Effector memory CD4-positive, alpha-beta T cell (primary cell): ENCODE measurements at places on chromosomes 7 and 10.

DNA sequence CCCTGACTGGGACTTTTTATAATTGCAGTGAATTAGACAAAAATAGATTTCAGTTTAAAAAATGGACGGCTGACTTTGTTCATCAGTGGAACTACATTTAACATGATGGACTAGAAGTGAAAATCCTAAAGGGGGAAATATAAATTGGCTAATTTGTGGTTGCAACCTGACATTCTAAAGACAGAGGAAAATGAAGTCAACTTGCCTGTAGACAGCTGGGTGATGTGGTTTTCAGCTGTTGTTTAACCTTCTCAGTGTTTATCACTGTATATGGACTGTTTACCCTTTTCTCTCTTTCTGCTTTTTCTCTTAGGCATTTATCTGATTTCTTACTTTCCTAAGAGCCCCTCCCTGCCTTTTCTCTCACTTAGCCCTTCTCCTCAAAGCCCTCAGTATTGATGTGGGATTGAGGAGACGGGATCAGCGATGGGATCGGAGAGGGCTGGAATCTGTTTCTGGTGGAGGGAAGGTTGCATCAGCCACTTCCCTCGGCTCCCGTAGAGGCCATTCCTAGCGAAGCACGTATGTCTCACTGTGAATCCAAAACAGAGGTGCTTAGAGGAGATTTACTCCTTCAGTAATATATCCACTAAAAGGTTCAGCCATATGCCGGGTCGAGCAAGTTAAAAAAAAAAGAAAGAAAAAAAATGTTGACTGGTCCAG is 109.0 kb upstream of the KLF6 start:
- no peak overlapping the region for H3K4me3 ChIP-seq
- DNase-seq, result no peak

GRCh38 chr7:105502173-105502572 is 19.9 kb downstream of the PUS7 start:
- DNase-seq, result no peak
- H3K27me3 ChIP-seq, result no peaks in the 10 kb centered on the region
- no peak overlapping the region for H3K4me3 ChIP-seq
- H3K36me3 ChIP-seq, result no peaks in the 10 kb centered on the region

GRCh38 chr7:48525736-48526732 is 354.8 kb downstream of the ABCA13 start:
- no peak for DNase-seq

- H3K36me3 ChIP-seq, result no peaks in the 10 kb centered on the region
- no peaks in the 10 kb centered on the region for H3K27me3 ChIP-seq
- no peak overlapping the region for H3K4me3 ChIP-seq
- no peaks in the 10 kb centered on the region for H3K4me1 ChIP-seq
- DNase-seq, result no peak
Observed at GRCh38 chr10:78291722-78292121, 258.1 kb downstream of the RPS24 start.

DNA sequence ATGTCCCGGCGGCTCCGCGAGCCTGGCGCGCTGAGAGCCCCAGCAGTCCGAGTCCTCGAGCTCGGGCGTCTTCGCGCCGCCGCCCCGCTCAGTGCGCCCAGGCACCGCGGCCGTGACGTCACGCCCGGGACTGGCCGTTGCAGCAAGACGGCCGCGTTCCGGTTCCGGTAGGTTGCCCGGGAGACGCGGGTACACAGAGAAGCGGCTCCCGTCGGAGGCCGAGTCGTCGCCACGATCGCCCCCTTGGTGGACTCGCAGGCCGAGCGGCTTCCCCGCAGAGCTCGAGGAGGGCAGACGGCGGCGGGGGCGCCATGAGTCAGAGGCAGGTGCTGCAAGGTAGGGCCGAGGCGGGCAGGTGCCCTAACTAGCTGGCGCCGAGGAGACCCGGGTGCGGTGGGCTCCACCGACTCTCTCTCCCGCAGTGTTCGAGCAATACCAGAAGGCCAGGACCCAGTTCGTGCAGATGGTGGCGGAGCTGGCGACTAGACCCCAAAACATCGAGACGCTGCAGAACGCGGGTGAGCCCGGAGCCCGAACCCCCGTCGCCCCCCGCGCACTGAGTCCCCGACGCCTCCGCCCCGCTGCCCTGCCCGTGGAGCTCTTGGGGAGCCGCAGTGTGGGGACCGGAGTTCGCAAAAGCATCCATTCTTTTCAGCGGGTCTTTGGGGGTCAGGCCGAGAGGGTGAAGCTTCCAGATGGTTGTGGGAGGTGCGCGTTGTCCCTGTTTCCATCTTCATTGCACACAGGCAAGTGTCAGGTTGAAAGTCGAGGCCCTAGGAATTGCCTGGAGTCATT is at the start of gene SPAG6:
Gene SPAG6 (plus strand): TSS at position 196 of the 795 bp plus-strand sequence. CDS start 116 bp downstream, at position 312.
- no peak within 1 kb of the TSS for H3K27ac ChIP-seq
- peaks cover 9% of the 10 kb centered on the region for H3K4me1 ChIP-seq
- H3K36me3 ChIP-seq, result no peaks in the 10 kb centered on the region
- H3K4me3 ChIP-seq, result no peak within 1 kb of the TSS

GRCh38 chr7:45601094-45601493 is 26.9 kb downstream of the ADCY1 start:
- no peak overlapping the region for H3K27ac ChIP-seq
- H3K36me3 ChIP-seq, result no peaks in the 10 kb centered on the region
- no peaks in the 10 kb centered on the region for H3K4me1 ChIP-seq

DNA sequence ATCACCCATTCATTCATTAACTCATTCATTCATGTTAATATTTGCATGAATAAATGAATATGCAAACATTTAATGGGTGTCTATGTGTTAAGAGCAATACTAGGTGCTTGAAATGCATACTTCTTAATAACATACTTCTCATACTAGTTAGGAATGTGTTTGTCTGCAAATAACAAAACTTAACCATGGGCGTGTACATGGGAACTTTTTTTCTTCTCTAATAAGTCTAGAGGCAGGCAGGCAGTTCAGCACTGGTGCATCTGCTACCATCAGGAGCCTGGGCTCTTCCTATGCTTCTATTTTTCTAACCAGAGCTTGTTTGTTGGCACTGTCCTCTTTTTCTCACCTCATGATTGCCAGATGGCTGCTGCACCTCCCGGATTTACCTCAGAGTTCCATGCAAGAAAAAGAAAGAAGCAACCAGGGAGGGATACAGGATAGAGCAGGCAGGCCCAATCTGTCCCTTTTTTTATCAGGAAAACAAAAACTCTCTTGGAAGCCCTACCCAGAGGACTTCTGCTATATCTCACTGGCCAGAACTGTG is 22.7 kb downstream of the CDHR3 start:
- H3K4me3 ChIP-seq, result no peak overlapping the region
- H3K27ac ChIP-seq, result no peak overlapping the region
- no peak for DNase-seq
- H3K27me3 ChIP-seq, result no peaks in the 10 kb centered on the region
- no peaks in the 10 kb centered on the region for H3K4me1 ChIP-seq

DNA sequence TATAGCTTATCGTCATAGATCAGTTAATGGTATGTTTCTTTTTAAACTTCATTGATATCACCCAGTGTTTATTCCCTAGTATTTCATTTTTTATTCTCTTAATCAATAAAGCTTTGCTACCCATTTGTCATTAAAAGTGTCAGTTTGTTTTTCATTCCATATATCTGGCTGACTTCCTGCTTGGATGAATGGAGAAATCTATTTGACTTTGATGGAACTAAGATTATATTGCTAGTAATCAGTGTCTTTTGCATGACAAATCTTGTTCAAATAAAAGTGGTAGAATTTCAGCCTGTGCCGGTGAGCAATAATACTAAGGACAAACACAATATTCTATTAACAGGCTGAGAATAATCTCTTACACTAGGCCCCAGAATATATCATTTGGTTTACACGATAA is 203.3 kb downstream of the SEC23IP start:
- no peaks in the 10 kb centered on the region for H3K4me1 ChIP-seq
- H3K27ac ChIP-seq, result no peak overlapping the region
- no peak overlapping the region for H3K4me3 ChIP-seq
- no peaks in the 10 kb centered on the region for H3K27me3 ChIP-seq
- DNase-seq, result no peak
- no peaks in the 10 kb centered on the region for H3K36me3 ChIP-seq

DNA sequence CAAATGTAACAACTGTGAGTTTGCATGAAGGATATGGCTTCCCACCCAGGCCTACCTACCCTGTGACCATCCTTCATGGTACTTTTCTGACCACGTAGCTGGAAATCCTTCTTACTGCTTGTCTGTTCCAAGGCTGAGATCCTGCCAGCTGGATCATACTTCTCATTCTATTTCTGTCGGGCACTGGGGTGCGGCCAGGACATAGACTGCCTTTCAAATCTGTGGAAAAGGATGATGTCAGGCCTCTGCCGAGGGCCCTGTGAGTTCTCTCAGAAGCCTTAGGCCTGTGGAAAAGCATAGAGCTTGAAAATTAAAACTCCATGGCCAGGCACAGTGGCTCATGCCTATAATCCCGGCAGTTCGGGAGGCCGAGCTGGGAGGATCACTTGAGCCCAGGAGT is 10.0 kb downstream of the VWC2 start:
- H3K27ac ChIP-seq, result no peak overlapping the region
- no peak overlapping the region for H3K4me3 ChIP-seq
- no peaks in the 10 kb centered on the region for H3K27me3 ChIP-seq
- DNase-seq, result no peak
- no peaks in the 10 kb centered on the region for H3K36me3 ChIP-seq
- no peaks in the 10 kb centered on the region for H3K4me1 ChIP-seq

GRCh38 chr7:118696879-118697278 is 472.4 kb downstream of the ANKRD7 start:
- no peak overlapping the region for H3K27ac ChIP-seq
- H3K36me3 ChIP-seq, result no peaks in the 10 kb centered on the region
- H3K4me1 ChIP-seq, result no peaks in the 10 kb centered on the region
- no peaks in the 10 kb centered on the region for H3K27me3 ChIP-seq
- DNase-seq, result no peak
- no peak overlapping the region for H3K4me3 ChIP-seq

- no peaks in the 10 kb centered on the region for H3K27me3 ChIP-seq
- H3K4me3 ChIP-seq, result no peak overlapping the region
- DNase-seq, result no peak
Observed at GRCh38 chr10:118939211-118940007, 90.1 kb upstream of the NANOS1 start.

GRCh38 chr7:17357952-17358351 is 59.5 kb downstream of the AHR start:
- H3K27me3 ChIP-seq, result no peaks in the 10 kb centered on the region
- H3K36me3 ChIP-seq, result no peaks in the 10 kb centered on the region
- no peaks in the 10 kb centered on the region for H3K4me1 ChIP-seq

GRCh38 chr10:67971311-67971710 is 86.9 kb downstream of the SIRT1 start:
- H3K4me1 ChIP-seq, result no peaks in the 10 kb centered on the region
- no peaks in the 10 kb centered on the region for H3K27me3 ChIP-seq
- no peak overlapping the region for H3K4me3 ChIP-seq
- H3K27ac ChIP-seq, result no peak overlapping the region

DNA sequence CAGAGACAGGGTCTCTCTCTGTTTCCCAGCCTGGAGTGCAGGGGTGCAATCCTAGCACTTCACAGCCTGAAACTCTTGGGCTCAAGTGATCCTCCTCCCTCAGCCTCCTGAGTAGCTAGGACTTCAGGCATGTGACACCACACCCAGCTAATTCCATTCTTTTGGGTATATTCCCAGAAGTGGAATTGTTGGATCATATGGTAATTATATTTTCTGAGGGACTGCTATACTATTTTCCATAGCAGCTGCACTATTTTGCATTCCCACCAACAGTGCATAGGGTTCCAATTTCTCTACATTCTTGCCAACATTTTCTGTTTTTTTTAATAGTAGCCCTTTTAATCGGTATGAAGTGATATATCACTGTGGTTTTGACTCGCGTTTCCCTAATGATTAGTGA is 30.0 kb upstream of the RAB11FIP2 start:
- H3K27ac ChIP-seq, result no peak overlapping the region
- DNase-seq, result no peak
- H3K36me3 ChIP-seq, result no peaks in the 10 kb centered on the region
- no peaks in the 10 kb centered on the region for H3K4me1 ChIP-seq
- H3K4me3 ChIP-seq, result no peak overlapping the region

DNA sequence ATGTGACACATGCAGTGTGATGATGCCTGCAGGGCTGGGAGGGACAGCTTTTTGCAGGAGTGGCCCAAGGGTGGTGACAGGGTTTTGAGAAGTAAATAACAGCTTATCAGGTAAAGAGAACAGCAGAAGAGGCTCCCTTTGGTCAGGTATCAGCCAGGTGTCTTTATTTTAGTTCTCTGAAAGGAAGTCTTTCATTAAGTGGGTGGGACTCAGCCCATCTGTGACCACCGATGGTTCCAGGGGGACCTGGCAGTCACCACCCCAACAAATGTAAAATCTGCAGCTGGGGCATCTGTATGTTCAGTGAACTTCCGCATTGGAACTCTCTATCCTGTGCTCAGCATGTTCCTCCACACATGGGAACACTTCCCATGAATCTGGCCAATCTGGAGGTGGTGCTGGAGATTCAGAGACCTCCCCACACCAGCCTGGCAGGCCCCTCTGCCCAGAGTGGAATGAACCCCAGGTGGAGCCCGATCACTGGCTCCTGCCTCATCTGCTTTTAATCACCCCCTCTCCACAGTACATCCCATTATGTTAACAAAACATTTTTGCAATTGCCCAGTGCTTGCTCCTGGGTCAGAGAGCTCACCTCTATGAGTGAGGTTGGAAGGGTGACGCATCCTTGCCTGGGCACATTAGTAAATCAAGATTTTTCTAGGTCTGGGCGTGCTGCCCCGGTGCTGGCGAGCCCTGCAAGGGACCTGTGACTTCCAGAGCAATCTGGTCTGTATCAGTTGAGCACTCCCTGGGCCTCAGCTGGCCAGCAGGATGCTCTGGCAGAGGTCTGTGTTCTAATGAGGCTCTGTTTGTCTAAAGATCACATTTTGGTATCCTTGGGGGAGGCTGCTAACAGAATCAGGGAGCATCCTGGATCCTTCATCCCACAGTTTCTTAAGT is 140.4 kb upstream of the GDF10 start:
- H3K4me1 ChIP-seq, result no peaks in the 10 kb centered on the region
- no peak overlapping the region for H3K4me3 ChIP-seq
- no peaks in the 10 kb centered on the region for H3K27me3 ChIP-seq

DNA sequence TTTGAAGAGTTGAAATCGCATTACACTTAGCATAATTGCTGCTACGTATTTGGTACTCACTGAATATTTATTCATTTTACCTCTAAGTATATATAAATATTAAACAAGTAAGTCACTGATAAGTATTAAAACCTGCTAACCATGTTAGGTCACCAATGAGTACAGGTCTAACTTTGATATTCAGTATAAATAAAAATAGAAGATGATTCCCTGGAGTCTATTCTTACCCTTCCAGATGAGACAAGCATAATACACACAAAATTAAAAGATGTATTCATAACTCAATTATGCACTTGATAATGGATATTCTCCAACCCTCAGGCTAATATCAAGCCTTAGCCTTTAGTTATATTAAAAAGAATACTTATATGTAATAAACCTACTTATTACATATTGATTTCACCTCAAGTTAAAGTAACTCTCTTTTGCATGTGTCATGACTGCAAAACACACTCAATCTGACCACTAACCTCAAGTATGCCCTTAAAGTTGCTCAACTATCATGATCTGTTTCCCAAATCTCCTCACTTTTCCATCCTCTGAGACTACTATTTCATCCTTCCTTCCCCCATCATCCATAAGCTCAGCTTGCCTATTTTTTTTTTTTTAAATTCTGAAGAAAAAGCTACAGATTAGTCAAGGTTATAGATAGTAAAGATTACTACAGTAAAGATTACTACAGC is 46.8 kb downstream of the IPMK start:
- H3K4me1 ChIP-seq, result no peaks in the 10 kb centered on the region
- H3K27me3 ChIP-seq, result no peaks in the 10 kb centered on the region
- no peaks in the 10 kb centered on the region for H3K36me3 ChIP-seq
